ENCODE measurements at places on chromosomes 11 and 22. TPM values are rescaled to one million over a fixed set of nuclear protein-coding genes. Genes with fewer than 3 reads are reported as not detected.

GRK2 gene
- 42.6 TPM for polyA plus RNA-seq

SLC16A8 gene
- 1.8 TPM for polyA plus RNA-seq

IFT27 gene
- 23.8 TPM for polyA plus RNA-seq

MS4A6E gene
- polyA plus RNA-seq = not detected

TENM4 gene
- polyA plus RNA-seq = 7.4 TPM

MPEG1 gene
- 10.6 TPM for polyA plus RNA-seq

OR6A2 gene
- not detected for polyA plus RNA-seq

CLCF1 gene
- 2.7 TPM for polyA plus RNA-seq

PRSS23 gene
- 24.0 TPM for polyA plus RNA-seq

RGL4 gene
- polyA plus RNA-seq = not detected

PHLDB1 gene
- 75.5 TPM for polyA plus RNA-seq

ZNF70 gene
- polyA plus RNA-seq = 4.6 TPM

JAM3 gene
- 123 TPM for polyA plus RNA-seq

DMC1 gene
- 3.5 TPM for polyA plus RNA-seq

FOLR1 gene
- 3.2 TPM for polyA plus RNA-seq

DENND6B gene
- polyA plus RNA-seq = 4.9 TPM

CARD18 gene
- polyA plus RNA-seq = 0.37 TPM

- no peak for DNase-seq
Observed at GRCh38 chr11:2586087-2586792, 113.6 kb downstream of the KCNQ1OT1 start.

GRCh38 chr11:18769802-18770456 is 21.7 kb downstream of the PTPN5 start:
- no peak for DNase-seq

DNA sequence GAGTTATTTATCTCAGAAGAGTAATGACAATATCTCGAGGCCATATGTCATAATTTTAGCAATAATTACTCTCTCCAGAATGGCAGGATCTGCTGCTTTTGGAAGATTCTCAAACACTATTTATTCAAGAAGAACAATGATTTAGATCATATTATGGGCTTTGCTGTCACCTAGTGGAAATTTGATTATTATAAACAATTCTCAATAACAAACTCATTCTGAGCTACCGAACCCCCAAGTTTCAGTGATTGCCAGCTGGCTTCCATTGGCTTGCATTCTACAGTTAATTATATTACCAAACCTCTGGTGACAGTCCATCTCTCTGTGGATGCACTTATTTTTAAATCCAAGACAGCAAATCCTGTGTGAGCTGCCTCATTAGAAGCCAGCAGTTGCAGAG is 27.9 kb upstream of the SLC36A4 start:
- peak; percentile 29 for DNase-seq

DNA sequence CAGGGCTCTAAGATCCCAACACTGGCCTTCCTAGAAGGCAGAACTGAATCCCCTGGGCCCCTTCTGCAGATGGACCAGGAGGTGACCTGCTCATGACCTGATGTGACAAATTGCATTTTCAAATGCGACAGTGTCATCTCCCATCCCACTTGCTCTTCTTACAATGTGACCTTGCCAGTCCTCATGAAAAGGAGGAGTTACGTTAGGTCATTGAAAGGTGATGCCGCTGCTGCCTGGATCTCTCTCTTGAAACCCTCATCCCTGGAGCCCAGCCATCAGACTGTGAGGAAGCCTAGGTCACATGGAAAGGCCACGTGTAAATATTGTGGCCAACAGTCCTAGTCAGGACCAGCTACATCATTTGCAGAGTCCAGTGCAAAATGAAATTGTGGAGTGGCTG is 5.7 kb upstream of the C1QTNF4 start:
- no peak for DNase-seq

DNA sequence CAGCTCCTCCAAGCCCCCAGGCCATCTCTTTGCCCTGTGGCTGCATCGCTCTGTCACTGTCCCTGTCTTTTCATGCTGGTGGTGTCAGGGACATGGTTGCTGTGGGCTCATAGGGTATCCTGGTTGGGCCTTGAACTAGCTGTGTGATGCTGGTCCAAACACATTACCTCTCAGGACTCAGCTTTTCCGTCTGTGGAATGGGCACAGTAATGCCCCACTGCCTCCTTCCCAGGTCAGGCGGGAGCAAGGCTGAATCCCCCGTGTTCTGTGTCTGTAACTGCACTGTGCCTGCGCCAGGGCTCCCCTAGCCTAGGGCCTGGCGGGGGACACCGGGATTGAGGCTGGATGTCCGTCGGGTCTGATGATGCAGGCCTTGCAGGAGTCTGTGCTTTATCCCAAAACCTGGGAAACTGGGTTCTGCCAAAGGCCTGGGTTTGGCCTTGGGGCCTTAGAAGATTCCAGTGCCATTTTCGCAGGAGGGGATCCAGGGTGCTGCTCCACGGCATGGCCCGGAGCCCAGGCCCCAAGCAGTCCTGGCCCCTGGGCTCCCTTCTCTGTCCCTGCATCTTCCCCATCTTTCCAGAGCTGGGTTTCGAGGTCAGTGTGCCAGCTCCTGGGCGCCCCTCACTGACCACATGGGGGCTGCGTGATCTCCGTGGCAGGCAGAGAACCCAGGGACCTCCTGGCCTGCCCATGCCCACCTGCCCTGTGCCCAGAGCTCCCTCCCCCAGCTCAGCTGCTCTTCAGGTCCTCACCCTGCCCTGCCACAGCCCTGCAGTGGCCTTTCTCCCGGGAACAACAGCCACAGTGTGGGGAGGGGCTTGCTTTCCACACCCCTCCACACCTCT is 32.7 kb upstream of the CELSR1 start:
- DNase-seq = no peak

DNA sequence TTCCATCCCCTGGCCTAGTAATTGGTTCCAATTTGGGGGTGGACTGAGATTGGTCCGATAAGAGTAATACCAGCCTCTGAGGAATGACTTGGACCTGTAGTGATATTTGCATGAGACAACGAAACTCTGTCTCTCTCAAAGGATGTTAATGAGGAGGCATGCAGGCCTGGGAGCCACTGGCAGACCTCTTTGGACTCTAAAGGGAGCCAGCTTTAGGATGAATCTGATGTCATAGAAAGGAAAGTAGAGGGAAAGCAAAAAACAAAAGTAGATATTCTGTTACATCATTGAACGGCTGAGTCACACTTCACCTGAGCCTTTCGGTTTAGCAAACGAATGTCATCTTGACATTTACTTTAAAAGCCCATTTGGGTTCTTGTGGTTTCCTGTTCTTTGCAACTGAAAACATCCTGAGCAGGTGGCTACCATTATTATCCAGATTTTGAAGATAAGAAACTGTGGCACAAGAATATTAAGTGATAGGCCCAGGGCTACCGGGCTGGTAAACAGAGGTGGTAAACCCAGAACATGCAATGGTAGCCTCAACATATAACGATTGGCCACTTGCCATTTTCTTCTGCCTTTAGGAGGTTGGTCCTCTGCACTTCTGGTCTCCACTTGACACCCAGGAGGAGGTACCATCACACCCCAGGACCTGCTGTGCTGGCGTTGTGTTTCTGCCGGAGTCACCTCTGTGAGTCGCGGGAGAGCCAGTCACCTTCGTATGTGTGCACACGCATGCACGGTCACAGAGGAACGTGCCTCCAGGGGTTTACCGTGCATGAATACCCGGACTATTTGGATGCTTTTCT is 42.7 kb downstream of the RTL6 start:
- no peak for DNase-seq

GRCh38 chr11:59176330-59176729 is 4.4 kb downstream of the DTX4 start:
- no peak for DNase-seq

DNA sequence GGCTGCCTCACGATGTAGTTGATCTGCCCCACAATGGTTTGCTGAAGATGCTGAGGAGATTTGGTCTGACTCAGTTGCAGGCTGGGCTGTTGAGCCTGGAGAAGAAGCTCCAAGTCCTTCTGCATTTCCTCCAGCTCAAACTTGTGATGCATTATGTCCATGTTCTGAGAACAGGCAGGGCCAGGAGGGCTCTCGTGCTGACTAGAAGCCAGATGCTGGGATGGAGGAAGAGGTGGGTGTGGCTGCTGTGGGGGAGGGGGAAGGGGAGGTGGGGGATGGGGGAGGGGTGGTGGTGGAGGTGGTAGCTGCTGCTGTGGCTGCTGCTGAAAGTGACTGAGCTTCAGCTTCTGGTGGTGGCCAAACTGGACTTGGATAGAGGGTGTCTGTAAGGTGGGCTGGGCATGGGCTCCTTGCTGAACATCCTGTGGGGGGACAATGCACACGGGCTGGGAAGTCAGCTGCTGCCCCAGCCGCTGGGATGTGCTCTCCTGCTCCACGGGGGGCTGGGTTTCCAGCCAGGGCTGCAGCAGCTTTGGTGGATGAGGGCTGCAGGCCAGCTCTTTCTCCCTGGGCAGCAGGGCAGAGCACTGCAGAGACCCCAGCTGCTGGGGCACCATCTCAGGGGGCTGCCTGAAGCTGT is 42.1 kb downstream of the TRIM66 start:
- DNase-seq = no peak

- DNase-seq = no peak
Observed at GRCh38 chr11:104813532-104813931, 84.7 kb downstream of the CASP12 start.

- DNase-seq = no peak
Observed at GRCh38 chr11:77053217-77054015, 13.4 kb upstream of the CAPN5 start.

DNA sequence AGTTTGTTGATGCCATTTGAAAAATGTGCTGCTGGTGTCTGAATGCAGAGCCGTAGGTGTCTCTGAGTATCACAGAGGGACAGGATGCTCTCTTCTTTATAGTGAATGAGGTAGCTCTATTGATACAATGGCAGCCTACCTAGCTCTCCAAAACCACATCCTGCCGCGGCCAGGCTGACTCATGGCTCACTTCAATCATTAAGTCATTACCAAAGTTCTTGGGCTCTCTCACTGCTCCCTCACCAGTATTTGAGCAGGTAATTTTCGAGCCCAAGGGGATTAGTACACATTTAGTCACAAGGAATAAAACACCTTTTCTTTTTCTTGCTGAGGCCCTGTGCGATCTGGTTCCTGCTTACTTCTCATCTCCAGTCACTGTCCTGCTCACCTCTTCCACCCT is 509.0 kb upstream of the LARGE1 start:
- no peak for DNase-seq

GRCh38 chr11:120515186-120515723 is 3.7 kb downstream of the GRIK4 start:
- DNase-seq = no peak

GRCh38 chr11:81870815-81871214 is 862.8 kb downstream of the FAM181B start:
- no peak for DNase-seq

GRCh38 chr22:22248878-22249277 is 4.3 kb downstream of the VPREB1 start:
- DNase-seq = no peak

GRCh38 chr22:19873138-19873959 is 18.7 kb upstream of the GNB1L start:
- no peak for DNase-seq

DNA sequence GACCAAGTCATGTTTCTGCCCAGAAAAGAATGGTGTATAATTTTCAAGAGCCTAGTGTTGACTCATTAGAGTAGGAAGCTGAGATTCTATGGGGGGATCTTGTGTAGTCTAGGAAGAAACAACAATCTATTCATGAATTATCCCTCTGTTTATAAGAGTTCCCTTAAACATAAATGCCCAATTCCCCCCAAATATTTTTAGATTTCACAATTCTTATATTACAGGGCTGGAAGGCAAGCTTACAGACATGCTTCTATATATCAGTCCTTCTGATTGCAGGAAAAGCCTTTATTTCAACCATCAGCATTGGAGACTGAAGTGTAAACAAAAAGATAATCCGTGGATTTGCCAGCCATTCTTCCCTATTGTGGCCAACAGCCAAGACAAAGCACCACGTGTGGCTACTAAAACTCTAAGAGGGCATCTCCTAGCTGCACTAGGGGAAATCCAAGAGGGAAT is 71.4 kb downstream of the NAT10 start:
- DNase-seq = no peak

DNA sequence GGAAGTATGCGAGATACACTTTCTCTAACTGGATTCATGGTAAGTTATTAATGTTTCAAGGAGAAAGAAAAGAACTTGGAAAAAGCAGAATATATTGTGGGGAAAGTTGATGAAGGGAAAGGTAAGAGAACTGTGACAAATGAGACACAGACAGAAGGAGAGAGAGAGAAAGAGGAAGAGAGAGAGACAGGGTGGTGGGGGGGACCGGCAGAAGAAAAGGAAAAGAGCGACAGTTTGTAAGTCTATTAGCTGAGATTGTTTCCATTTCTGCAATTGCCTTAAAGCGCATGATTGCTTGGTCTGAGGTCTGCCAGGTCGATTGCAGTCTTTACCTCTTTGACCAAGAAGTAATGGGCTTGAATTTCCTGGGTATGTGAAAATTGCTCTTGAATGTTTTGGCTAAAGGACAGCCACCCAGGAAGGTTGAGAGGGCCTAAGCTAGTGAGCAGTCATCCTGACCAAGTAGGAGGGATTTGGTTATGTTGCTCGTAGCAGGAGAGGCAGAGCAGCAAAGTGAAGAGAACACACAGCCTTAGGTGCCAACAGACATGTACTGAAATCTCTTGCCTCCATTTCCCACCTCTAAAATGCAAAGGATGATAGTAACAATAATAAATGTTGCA is 23.6 kb upstream of the TMA7B start:
- no peak for DNase-seq

GRCh38 chr11:35796562-35796961 is 134.0 kb downstream of the TRIM44 start:
- no peak for DNase-seq

DNA sequence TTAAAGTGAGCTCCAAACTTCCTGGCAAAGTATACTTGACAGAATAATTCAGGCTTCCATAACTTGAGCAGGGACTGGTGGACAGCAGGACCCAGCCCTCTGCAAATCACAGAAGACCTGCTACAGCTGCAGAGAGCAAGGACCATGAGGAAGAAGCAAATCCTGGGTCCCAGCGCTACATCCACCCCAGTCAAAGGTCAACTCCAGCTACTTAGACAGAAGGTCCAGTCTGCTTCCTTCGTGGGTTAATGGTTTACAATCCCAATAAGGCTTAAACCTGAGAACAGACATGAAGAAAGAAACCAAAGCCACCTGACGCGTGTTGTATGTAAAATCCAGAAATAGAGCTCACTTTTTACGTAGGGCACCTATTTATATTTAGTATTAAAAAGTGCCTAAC is 57.7 kb downstream of the SHANK2 start:
- DNase-seq = no peak

DNA sequence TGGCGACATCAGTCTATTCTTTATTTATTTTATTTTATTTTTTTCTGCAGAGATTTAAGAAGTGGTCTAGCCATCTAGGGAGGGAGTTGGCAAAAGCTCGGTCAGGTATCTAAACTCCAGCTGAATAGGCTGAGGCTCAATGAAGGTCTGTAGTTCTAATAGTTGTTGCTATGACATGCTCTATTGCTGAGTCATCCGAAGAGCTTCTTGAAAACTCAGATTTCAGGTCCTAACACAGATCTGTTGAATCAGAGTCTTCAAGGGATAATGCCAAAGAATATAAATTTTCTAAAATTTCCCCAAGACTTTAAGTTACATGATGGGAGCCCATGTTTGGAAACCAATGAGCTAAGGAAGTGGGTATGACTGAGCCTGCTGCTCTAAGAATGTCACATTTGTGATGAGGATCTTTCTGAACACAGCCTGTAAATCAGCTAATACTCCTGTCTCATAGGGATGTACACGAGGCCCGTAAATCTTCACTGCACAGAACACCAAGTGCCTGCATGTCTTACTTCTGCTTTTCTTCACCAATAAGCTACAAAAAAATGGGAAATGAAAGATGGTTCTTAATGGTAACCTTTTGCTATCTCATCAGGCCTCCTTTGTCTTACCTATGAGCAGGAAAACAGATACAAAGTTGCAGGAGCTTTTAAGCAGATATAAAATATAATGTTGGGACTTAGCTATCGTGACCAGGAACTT is 901.4 kb upstream of the API5 start:
- no peak for DNase-seq

- no peak for DNase-seq
Observed at GRCh38 chr11:123584186-123584585, 70.2 kb downstream of the SCN3B start.

Measured in muscle of arm (tissue), 14 donors.